ENCODE measurements at places on chromosomes 2 and 18.

DNA sequence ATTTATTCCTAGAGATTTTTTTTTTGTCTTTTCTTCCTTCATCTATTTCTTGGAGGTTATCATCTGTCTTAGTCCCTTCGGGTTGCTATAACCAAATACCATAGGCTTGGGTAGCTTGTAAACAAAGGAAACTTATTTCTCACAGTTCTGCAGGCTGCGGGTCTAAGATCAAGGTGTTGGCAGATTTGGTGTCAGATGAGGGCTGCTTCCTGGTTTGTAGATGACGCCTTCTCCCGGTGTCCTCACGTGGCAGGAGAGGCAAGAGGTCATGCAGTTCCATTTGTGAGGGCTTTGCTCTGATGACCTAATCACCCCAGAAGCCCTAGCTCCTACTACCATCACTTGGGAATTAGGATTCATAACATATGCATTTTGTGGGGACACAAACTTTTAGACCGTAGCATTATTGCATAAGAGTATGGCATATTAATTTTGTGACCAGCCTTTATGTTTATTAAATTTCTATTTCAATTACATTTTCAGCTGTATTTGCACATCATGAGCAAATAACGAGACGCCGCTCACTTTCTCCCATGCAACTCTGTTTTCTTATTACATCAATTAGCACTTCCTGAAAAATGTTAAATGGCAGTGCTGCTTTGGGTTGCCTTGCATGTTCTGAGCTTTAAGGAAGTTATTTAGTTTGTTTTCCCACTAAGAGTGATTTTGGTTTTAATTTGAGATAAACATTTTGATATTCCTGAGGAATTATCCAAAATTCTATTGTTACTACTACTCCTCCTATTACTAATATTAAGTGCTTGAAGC is 246.4 kb upstream of the HDAC4 start:
- no peak for ATAC-seq

GRCh38 chr18:61057443-61057842 is 275.8 kb upstream of the CDH20 start:
- no peak for ATAC-seq

DNA sequence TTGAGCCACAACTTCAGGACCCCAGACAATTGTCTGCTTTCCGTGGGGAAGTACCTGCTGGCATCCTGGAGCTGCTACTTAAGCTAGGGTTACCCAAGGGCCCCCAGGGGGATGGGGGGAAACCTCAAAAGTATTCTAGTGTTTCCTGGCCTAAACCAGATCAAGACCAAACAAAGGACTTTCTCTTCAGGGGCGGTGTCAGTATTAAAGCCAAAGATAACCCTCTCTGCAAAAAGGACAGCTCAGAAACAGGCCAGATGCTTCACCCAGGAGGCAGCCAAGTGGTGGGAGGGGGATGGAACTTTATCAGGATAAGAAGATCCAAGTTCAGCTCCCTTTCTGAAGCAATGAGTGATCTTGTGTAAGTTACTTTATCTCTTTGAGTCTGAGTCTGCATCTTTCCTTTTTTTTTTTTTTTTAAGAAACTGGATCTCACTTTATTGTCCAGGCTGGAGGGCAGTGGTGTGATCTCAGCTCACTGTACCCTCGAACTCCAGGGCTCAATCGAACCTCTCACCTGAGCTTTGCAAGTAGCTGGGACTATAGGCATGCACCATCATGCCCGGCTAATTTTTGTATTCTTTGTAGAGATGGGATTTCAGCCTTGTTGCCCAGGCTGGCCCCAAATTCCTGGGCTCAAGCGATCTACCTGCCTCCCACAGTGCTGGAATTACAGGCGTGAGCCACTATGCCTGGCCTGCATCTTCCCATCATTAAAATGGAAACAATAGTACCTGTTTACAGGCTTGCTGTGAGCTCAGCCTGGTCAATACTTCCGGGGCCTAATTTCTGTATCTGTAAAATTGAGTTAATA is 151.8 kb upstream of the PTPRM start:
- ATAC-seq: no peak

DNA sequence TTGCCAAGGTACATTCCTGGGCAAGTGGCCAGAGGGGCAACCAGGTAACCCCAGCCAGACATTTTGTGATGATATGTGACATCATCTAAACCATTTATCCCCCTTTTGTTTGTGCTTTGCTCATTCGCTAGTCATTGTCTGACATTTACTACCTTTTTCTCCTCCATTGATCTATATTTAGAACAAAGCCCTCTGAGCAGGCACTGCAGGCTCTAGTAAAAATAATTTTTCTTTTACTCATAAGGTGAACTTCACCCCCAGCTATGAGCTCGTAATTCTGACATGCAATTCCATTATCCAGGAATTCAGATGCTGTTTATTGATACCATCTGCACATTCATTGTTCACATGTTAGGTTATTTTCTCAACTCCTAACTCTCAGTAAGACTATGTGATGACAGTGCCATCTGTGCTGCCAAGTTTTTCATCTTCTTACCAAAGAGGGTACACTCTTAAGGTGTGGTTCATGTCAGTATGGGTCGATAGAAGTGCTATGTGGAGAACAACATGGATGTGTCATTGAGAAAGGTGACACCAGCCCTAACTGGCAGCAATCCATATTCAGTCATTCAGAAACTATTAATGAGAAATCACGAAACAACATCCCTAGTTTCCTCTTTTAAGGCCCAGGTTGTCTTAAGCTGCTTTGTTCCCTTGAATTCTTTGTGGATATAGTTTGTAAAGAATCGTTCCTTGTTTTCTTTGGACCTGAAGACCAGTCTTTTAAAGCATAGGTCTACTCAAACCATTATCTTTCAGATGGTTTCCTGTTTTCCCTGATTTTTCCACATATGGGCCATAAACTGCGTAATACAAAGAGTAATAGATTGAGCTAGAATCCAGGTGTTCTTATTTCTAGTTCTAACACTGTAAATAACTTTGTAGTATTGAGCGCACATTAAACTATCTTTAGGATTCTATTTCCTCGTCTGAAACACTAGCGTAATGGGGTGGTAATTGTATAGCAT is 978.1 kb upstream of the CDH2 start:
- ATAC-seq: no peak

GRCh38 chr18:79402209-79402576 is 6.5 kb downstream of the NFATC1 start:
- no peak for ATAC-seq

DNA sequence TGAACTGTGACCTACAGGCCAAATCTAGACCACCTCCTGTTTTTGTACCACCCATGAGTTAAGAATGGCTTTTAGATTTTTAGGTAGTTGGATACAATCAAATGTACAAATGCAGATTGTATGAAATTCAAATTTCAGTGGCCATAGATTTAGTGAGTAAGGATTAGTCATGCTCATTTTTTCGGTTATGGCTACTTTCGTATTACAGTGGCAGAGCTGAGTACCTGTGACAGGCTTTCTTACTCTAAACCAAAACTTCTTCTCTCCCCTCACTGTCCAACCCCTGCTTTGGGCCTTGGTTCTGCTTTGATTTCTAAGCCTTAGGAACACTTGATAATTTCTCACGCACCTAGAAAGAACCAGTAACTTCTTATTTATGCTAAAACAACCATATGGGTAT is 82.1 kb downstream of the CDC42EP3 start:
- ATAC-seq: peak; percentile 61

- no peak for ATAC-seq
Observed at GRCh38 chr2:117737846-117738245, 76.6 kb upstream of the DDX18 start.

DNA sequence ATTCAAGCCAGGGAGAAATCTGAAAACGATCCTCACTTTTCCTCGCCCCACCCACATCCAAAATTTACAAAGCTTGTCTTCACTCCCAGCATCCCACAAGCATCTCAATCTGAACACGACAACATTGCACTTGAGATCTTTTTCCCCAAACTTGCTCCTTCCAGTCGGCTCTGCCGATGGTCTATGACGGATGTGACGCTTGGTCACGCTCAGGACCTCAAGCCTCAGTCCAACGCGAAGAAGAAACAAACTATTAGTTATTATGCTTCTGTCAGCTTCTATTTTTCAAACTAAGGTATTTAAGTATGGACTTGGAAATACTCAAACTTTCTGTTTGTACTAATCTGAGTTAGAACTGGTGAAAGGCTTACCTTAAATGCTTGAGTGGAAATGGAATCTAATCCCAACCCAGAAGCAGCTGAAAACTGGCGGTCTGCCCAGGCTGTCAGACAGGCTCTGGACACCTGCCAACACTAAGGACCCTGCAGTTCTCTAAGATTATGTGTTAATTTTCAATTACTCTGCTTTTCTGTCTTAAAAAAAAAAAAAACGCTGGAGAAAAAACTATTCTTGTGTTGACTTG is 132.1 kb upstream of the DNMT3A start:
- no peak for ATAC-seq

GRCh38 chr18:58670404-58671110 is 708 bp upstream of the MALT1 start:
- peak; percentile 2 for ATAC-seq

- ATAC-seq: no peak
Observed at GRCh38 chr2:239195318-239195871, 205.4 kb downstream of the HDAC4 start.

- no peak for ATAC-seq
Observed at GRCh38 chr18:79931475-79931874, 20.0 kb downstream of the SLC66A2 start.

GRCh38 chr2:158923180-158923594 is 45.3 kb upstream of the TANC1 start:
- ATAC-seq: no peak

DNA sequence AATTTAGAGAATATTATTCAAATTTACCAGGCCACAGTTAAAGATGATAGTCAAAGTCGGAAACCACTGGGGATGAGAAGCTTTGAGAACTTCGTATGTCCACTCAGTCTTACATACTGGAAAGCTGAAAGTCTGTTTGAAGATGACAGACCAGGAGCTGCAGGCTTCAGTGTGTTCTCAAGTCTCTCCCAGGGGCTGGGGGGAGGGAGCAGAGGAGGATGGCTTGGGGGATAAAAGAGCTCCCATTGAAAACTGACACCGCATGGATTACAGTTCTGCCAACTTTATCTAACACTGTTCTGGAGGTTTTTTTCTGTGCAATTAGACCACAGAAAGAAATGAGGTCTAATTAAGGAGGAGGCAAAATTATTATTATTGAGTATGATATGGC is 170.5 kb upstream of the ALKAL2 start:
- no peak for ATAC-seq

GRCh38 chr18:58723810-58724602 is 52.7 kb downstream of the MALT1 start:
- no peak for ATAC-seq

- no peak for ATAC-seq
Observed at GRCh38 chr2:119106301-119106897, 52.2 kb downstream of the C1QL2 start.

DNA sequence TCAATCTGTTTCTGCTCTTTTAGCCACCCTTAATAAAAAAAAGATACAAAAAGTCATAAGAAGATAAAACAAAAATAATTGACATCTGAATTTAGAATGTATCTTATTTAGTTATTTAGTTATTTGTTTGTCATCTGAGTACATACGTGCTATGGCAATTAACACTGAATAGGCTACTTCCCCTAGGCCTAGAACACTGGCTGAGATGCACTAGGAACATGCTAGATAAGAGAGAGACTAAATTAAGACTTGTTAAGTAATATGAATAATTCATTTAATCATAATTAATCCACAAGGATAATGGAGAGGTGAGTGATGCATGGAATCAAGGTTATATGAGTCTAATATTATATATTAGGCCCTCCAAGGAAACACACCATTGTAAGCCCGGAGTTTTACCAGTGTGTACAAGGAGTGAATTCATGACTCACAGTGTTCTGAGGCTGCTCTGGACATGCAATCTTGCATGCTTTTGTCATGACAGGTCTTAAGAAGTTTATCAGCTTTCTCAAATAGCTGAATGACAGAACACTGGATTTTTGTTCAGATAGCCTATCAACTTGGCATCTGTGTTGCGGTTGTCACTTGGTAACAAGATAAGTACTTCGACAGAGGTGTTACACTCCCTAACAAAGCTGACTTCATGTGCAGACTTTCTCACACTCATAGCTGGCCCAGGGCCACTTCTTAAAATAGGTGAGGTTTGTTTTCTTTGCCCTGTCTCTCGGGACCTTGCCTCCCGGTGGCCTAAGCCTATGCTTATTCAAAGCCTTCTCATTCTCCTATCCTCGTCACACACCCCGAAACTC is 5.0 kb upstream of the SERPINB2 start:
- no peak for ATAC-seq

GRCh38 chr2:153388246-153388645 is 90.3 kb downstream of the RPRM start:
- ATAC-seq: no peak

DNA sequence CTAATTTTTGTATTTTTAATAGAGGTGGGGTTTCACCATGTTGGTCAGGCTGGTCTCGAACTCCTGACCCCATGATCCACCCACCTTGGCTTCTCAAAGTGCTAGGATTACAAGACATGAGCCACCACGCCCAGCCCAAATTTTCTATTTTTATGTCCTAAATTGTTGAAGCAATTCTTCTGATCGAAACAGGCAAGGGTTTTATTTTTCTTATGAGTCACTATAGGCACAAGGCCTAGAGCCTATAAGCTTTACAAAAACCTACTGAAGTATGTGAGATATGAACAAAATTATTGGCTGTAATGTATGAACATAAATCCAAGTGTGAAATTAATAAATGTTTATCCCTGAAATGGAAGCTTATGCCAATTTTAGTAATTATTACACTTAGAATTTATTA is 464.2 kb upstream of the NRP2 start:
- no peak for ATAC-seq

DNA sequence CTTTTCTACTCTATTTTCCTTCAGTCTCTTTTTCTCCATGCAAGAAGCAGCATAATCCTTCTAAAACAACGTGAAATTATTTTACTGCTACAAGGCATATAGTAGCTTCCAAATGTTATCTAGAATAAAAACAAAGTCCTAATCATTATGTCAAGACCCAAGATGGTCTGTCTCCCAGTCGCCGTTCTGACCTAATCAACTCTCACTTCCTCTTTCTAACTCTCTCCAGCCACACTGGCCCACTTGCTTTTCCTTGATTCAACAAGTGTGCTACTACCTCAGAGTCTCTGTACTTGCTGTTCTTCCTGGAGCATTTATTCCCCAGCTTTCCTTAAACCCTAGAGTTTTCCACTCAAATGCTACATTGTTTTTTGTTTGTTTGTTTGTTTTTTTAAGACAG is 1491.2 kb downstream of the LRP1B start:
- no peak for ATAC-seq

- no peak for ATAC-seq
Observed at GRCh38 chr2:144441711-144442141, 78.2 kb downstream of the ZEB2 start.

DNA sequence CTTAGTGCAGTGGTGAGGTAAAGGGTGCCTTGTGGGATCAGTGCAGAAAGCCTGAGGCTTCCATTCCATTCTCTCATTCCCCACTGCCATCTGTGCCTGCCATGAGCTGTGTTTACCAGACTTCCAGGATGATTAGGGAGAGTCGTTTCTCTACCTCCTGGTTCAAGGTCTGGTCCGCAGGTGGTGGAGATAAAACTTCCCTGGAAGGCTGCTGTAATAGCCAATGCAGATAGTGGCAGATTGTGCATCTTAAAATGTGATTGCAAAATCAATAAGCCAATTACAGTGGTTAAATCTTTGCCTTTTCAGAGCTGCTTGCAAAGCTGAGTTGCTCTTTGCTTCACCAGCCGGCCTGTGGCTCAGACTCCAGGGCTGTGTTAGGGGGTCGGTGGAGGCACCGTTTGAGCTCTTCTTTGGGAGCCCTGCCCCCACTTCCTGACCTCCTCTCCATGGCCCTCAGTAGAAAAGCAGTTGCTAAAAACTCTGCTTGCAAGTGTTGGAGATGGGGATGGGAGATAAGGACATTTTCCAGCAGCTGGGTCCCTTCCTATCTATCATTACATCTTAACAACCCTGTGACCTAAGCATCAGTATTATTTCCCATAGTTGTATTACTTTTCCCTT is 95.2 kb upstream of the HS6ST1 start:
- no peak for ATAC-seq
